ENCODE measurements at places on chromosomes 11 and 22. TPM values are rescaled to one million over a fixed set of nuclear protein-coding genes. Genes with fewer than 3 reads are reported as not detected.

Gene PLEKHA7
- total RNA-seq, result not detected

Gene POU2AF3
- total RNA-seq, result not detected

Gene IL10RA
- total RNA-seq, result not detected

Gene MYO7A
- 0.17 TPM for total RNA-seq

Gene SREBF2
- 83.5 TPM for total RNA-seq

Gene CLTCL1
- total RNA-seq, result 9.6 TPM
